ENCODE measurements at places on chromosomes 2 and 18. TPM values are rescaled to one million over a fixed set of nuclear protein-coding genes. Genes with fewer than 3 reads are reported as not detected.

POMC gene
- not detected for total RNA-seq

ELOA2 gene
- not detected for total RNA-seq

GLI2 gene
- total RNA-seq: 10.4 TPM

DHRS9 gene
- not detected for total RNA-seq

DSG1 gene
- not detected for total RNA-seq

KYNU gene
- total RNA-seq: 0.44 TPM

UXS1 gene
- total RNA-seq: 50.9 TPM

GPR35 gene
- total RNA-seq: 2.9 TPM

TNS1 gene
- total RNA-seq: 99.6 TPM

CRYBA2 gene
- 1.3 TPM for total RNA-seq

ZNF396 gene
- 0.84 TPM for total RNA-seq

DNA sequence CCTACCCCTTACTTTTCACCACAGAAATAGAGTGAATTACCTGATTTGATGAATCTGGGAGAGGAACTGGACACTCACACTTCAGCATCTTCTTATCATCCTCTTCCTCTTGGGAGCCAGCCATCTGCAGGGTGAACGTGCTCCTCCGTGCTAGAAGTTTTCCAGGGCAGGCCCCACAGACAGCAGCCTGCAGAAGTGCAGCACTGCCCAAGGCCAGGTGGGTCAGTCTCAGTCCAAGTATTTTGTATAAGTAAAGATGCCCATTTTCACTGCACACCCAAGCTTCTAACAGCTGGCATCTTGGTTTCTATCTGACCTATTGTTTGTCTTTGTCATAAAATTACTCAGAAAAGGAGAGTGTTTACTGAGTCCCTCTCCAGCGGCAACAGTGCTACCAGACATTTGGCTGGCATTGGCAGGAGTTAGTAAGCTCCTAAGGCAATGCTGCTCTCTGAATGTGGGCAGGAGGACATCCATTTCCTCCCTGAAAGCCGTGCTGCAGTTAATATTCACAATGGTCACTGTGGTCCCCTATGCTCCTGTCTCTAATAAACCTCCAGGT is 222.6 kb upstream of the CTAGE1 start:
- H3K4me1 ChIP-seq: no peaks in the 10 kb centered on the region
- no peak overlapping the region for H3K27ac ChIP-seq
- H3K4me3 ChIP-seq: no peak overlapping the region
- no peaks in the 10 kb centered on the region for H3K36me3 ChIP-seq
- H3K27me3 ChIP-seq: peaks cover under 1% of the 10 kb centered on the region
- no peak for DNase-seq

DNA sequence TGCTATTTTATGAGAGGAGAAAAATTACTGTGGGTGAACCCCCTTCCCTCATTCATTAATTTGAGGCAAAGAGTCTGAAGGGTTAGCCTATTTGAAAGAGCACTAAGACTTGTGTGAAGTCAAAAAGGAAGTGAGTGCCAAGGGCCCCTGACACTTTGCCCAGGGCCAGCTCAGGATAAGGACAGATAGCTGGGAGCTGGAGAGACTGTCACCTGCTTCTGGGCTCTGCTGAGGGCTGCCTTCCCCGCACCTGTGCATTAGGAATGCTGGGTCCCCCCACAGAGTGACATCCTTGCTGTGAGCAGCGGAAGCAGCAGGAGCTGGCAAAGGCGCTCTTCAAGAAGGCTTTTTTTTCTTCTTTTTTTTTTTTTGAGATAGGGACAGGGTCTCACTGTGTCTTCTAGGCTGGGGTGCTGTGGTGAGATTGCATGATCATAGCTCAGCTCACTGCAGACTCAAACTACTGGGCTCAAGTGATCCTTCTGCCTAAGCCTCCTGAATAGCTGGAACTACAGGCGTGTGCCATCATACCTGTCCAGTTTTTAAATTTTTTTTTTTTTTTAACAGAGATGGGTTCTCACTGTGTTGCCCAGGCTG is 148.3 kb downstream of the AQP4 start:
- H3K4me1 ChIP-seq: no peaks in the 10 kb centered on the region
- H3K36me3 ChIP-seq: no peaks in the 10 kb centered on the region
- no peaks in the 10 kb centered on the region for H3K27me3 ChIP-seq
- no peak overlapping the region for H3K4me3 ChIP-seq
- DNase-seq: no peak

- H3K36me3 ChIP-seq: no peaks in the 10 kb centered on the region
- H3K4me3 ChIP-seq: no peak overlapping the region
- H3K4me1 ChIP-seq: no peaks in the 10 kb centered on the region
- H3K27me3 ChIP-seq: no peaks in the 10 kb centered on the region
Observed at GRCh38 chr2:33106115-33106514, 159.4 kb downstream of the LTBP1 start.

- no peak overlapping the region for H3K27ac ChIP-seq
- H3K4me1 ChIP-seq: peaks cover 7% of the 10 kb centered on the region
- peak; percentile 27 for DNase-seq
- H3K4me3 ChIP-seq: peak overlapping the region; percentile 54
- no peaks in the 10 kb centered on the region for H3K36me3 ChIP-seq
- peaks cover 4% of the 10 kb centered on the region for H3K27me3 ChIP-seq
Observed at GRCh38 chr18:32019251-32019948, 775 bp downstream of the RNF125 start.

DNA sequence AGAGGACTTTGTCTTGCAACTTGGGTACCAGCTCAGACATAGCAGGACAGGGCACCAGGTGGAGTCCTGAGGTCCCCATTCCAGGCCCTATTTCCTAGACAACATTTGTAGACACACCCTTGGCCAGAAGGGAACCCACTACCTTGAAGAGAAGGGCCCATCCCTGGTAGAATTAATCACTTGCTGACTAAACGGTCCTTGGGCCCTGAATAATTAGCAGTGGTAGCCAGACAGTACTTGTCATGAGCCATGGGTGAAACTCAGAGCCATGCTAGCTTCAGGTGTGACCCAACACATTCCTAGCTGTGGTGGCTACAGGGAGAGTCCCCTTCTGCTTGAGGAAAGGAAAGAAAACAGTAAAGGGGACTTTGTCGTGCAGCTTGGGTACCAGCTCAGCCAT is 28.5 kb upstream of the ACTR2 start:
- peaks cover 6% of the 10 kb centered on the region for H3K27me3 ChIP-seq
- H3K4me1 ChIP-seq: no peaks in the 10 kb centered on the region
- DNase-seq: no peak
- H3K4me3 ChIP-seq: no peak overlapping the region
- H3K27ac ChIP-seq: no peak overlapping the region

GRCh38 chr2:160141419-160141818 is 58.7 kb downstream of the ITGB6 start:
- no peak for DNase-seq
- H3K27me3 ChIP-seq: peaks cover 11% of the 10 kb centered on the region
- H3K36me3 ChIP-seq: no peaks in the 10 kb centered on the region
- no peaks in the 10 kb centered on the region for H3K4me1 ChIP-seq

- H3K36me3 ChIP-seq: no peaks in the 10 kb centered on the region
- H3K27ac ChIP-seq: no peak overlapping the region
- H3K4me1 ChIP-seq: no peaks in the 10 kb centered on the region
- no peak for DNase-seq
- no peaks in the 10 kb centered on the region for H3K27me3 ChIP-seq
Observed at GRCh38 chr2:159202568-159203071, 83.9 kb downstream of the WDSUB1 start.

DNA sequence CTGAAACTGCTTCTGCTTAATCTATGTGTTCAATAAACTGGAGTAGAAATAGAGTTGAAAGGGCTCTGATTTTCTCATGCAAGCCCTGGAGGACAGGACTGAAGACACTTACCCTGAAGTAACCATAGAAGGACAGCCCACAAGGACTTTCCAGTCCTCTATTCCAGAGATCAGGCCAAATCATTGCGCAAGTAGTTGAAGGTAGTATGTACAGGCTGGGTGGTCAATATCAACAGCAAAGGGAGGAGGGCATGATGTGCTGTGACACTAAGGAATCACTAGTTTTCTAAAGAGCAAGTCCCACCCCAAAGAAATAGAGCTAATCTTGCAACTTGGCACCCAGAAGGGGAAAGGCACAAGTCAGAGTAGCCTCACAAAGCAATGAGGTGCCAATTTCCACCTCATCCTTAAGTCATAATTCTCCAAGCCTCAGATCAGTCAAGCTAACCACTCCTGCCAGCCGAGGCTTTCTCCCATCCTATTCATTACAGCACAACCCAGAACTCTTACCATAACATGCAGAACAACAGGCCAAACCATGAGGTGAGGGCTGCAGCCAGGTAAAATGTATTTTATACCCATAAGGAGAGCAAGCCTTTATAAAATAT is 533.5 kb downstream of the TNS1 start:
- no peak overlapping the region for H3K27ac ChIP-seq
- no peaks in the 10 kb centered on the region for H3K27me3 ChIP-seq
- no peaks in the 10 kb centered on the region for H3K36me3 ChIP-seq
- H3K4me1 ChIP-seq: no peaks in the 10 kb centered on the region
- no peak overlapping the region for H3K4me3 ChIP-seq
- no peak for DNase-seq

DNA sequence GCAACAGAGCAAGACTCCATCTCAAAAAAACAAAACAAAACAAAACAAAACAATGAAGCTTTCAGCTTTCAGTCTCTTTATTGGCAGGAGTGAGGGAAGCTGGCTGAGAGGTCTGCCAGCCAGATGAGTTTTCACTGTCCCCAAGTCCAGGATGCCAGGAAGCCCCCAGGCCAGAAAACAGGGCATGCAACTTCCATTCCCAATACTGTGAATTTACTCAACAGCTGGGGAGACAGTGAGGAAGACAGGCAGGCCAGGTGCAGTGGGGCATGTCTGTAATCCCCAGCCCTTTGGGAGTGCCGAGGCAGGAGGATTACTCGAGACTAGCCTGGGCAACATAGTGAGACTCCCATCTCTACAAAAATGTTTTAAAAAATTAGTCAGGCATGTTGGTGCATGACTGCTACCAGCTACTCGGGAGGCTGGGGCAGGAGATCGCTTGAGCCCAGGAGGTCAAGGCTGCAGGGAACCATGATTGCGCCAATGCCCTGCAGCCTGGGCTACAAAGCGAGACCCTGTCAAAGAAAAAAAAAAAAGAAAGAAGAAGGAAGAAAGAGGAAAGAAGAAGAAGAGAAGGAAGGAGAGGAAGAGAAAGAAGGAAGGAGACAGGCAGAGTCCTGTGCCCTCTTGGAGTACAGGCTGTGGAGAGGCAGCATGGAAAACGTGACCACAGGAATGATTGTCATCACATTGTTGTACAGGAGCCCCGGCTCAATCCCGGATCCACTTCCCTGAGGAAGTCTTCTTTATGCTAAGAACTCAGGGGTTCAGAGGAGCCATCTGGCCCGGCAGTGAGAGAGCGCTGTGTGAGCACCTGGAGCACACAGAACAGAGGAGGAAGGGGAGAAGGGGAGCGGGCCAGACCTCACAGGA is 29.2 kb upstream of the POMC start:
- no peaks in the 10 kb centered on the region for H3K27me3 ChIP-seq
- H3K27ac ChIP-seq: no peak overlapping the region
- no peaks in the 10 kb centered on the region for H3K4me1 ChIP-seq
- H3K36me3 ChIP-seq: no peaks in the 10 kb centered on the region

DNA sequence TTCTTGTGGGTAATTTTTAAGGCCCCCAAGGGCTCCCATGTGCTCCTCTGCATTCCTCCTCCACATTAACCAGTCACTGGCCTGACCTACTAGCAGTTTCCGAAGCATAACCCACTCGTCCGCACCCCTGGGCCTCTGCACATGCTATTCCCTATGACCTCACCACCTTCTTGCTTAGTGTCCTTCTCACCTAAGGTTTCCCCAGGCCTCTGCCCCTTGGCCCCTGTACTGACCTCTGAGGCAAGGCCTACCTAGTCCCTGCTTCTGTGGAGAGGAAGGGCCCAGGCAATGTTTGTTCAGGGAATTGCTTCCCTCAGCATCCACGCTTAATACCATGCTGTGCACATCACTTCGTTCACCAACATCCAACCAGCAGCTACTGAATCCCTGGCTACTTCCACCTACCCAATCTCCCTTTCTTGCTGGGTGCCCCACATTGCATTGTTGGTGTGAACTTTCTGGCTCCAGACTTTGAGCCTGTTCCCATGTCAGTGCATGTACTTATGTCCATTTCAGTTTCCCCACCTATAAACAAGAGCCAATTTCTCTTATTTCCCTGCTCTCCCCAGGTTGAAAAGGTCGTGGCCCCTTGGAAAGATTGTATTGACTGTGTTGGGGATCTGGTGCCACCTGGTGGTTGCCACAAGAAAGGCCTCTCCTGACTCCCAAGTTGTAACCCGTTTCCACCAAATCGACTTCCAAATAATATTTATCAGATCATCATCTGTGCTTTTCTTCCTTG is 19.2 kb upstream of the TMEM177 start:
- H3K36me3 ChIP-seq: no peaks in the 10 kb centered on the region
- H3K27me3 ChIP-seq: no peaks in the 10 kb centered on the region
- no peak overlapping the region for H3K27ac ChIP-seq

GRCh38 chr2:172834881-172835280 is 99.2 kb downstream of the RAPGEF4 start:
- no peak for DNase-seq
- peaks cover 14% of the 10 kb centered on the region for H3K27me3 ChIP-seq
- no peaks in the 10 kb centered on the region for H3K36me3 ChIP-seq
- H3K4me3 ChIP-seq: no peak overlapping the region
- H3K4me1 ChIP-seq: no peaks in the 10 kb centered on the region

DNA sequence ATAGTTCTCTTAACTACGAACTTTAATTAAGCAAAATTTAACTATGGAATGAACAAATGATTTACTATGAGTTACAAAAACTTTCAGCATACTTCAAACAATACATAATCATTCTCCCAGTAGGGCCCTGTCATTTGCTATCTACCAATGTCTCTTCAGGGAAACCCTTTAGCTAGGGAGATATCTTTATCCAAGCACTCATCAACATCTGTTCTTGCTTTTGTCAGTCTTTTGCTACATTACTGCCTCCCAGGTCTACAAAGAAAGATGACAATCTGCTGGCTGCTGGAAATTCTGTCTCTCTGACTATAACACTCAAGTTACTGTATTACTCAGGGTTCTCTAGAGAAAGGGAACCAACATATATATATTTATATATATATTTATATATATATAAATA is 1626.3 kb upstream of the CELF4 start:
- DNase-seq: peak; percentile 2
- H3K27me3 ChIP-seq: no peaks in the 10 kb centered on the region
- H3K4me1 ChIP-seq: no peaks in the 10 kb centered on the region

GRCh38 chr2:239214725-239215124 is 186.1 kb downstream of the HDAC4 start:
- H3K4me3 ChIP-seq: no peak overlapping the region
- no peak for DNase-seq
- no peak overlapping the region for H3K27ac ChIP-seq
- H3K36me3 ChIP-seq: no peaks in the 10 kb centered on the region
- no peaks in the 10 kb centered on the region for H3K27me3 ChIP-seq

DNA sequence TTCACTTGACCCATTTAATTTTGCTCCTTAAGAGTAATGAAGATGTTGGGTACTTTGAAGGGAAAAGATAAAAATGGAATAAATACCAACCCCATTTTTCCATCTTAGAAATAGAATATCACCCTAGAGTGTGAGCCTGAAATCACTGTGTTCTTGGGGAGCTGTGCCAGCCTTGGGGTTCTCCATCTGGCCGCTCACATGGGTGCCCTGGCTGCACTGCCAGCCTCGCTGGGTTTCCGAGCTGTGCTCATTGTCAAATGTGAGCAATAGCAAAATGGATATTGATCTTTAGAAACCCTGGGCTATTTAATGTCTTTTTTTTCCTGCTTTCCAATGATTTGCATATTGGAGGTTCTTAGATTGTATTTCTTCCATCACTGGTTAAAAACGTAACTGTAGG is 9.3 kb downstream of the APCDD1 start:
- H3K36me3 ChIP-seq: peaks cover 56% of the 10 kb centered on the region
- no peak for DNase-seq
- H3K4me3 ChIP-seq: no peak overlapping the region
- no peaks in the 10 kb centered on the region for H3K27me3 ChIP-seq
- peak overlapping the region; percentile 100 for H3K27ac ChIP-seq

Measured in A673 (cell line).